Psoas muscle (tissue), 8 donors: ENCODE measurements at places on chromosomes 2 and 18. TPM values are rescaled to one million over a fixed set of nuclear protein-coding genes. Genes with fewer than 3 reads are reported as not detected.

Gene WNT6
- 0.48 TPM for total RNA-seq

Gene UGT1A4
- total RNA-seq: not detected

Gene PSMA8
- not detected for total RNA-seq

Gene INHBB
- total RNA-seq: 19.3 TPM

Gene ICA1L
- 5.0 TPM for total RNA-seq

Gene UBE2E3
- total RNA-seq: 125 TPM

Gene ITGB6
- total RNA-seq: 4.6 TPM

Gene NMUR1
- 0.09 TPM for total RNA-seq

Gene TEKT4
- total RNA-seq: 0.19 TPM

Gene CXCR4
- total RNA-seq: 8.2 TPM

Gene SERPINB3
- not detected for total RNA-seq

Gene CCDC148
- not detected for total RNA-seq

Gene SEPTIN10
- total RNA-seq: 26.6 TPM

Gene NEMP2
- 0.93 TPM for total RNA-seq

Gene ITGA4
- 0.85 TPM for total RNA-seq

Gene COL6A3
- total RNA-seq: 59.1 TPM

DNA sequence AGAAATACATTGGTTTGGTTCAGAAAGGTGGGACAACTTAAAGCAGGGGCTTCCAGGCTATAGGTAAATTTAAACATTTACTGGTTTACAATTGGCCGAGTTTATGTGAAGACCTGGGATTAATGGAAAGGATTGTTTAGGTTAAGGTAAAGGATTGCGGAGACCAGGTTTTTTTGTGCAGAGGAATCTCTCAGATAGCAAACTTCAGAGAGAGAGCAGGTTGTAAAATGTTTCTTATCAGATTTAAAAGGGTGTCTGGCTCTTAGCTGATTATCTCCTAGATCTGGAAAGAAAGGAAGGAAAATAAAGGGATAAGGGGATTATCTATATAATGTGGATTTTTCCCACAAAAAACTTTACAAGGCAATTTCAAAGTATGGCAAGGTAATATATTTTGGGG, 101.3 kb downstream of the LCLAT1 start:
- no peak for DNase-seq

DNA sequence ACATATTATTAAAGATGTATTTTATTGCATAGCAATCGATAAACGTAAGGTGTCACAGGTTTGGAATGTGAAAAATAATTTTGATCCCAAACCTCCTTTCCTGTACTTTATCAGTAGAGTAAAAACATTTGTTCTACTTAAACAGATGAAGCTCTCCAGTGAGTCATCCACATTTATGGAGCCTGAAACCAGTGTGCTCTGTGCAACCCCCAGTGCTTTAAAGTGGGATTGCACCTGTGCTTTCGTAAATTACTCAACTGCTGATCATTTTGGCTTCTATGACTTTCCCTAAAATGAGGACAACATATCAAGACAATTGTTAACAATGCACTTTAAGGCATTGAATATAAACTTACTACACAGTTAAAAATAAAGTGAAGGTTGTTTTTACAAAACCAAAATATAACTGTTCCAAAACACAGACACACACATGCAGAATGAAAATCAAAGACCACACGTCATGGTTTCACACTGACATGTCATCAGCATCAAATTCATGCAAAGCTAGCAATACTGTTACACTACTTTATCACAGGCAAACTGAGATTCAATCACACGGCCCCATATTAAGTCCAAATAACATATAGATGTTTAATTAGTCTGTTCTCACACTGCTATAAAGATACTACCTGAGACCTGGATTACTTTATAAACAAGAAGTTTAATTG, 9.7 kb downstream of the TMEM18 start:
- DNase-seq: no peak

- DNase-seq: no peak
These were observed 276.4 kb upstream of the CXCR4 start for GRCh38 chr2:136394136-136395060.

DNA sequence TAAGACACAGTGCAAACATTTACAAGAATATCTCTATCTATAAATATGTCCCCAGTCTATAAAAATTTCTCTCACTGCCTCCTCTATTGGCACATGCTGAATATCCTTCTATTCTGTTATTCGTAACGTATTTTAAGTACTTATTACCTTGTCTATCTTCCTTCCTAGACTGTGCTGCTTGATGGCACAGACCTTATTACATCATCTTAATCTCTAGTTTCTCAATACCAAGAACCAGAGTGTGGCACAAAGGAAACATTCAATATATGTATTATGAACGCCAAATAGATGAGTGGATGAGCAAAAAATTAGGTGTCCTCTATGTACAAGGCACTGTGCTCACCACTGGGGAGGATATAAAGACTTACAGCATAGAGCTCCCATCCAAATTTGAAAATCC, 282.8 kb downstream of the NBAS start:
- DNase-seq: no peak

DNA sequence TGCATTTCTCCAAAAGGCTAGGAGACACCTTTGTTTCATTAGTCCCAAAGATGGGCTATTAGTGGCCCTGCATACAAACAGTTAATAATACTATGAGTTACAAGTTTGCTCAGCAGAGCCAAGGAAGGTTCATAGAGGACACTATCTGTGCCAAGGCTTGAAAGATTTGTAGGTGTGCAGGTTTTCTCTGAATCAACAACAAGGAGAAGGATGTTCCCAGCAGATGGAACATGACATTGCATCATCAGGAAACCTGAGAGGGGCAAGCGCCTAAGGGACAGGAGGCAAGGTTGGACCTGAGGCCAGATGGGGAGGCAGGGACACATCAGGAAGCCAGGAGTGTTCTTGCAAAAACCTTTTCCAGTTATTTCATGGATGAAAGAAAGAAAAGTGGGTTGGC, 35.4 kb upstream of the STK17B start:
- no peak for DNase-seq

- no peak for DNase-seq
These were observed 58.8 kb downstream of the AGAP1 start for GRCh38 chr2:235552671-235553070.

- DNase-seq: no peak
These were observed 141.1 kb upstream of the ETAA1 start for GRCh38 chr2:67255933-67256615.

- no peak for DNase-seq
These were observed 33.3 kb downstream of the COPS7B start for GRCh38 chr2:231819447-231820042.
